ENCODE measurements at places on chromosomes 7 and 10.
A peak's percentile ranks its signal among the peaks of the same experiment; 100 is the strongest.

- no peak for DNase-seq
These were observed 78.8 kb upstream of the ANKRD1 start for GRCh38 chr10:90999512-91000172.

- peak; percentile 65 for DNase-seq
These were observed 84.0 kb downstream of the SEMA3D start for GRCh38 chr7:85102813-85103350.

DNA sequence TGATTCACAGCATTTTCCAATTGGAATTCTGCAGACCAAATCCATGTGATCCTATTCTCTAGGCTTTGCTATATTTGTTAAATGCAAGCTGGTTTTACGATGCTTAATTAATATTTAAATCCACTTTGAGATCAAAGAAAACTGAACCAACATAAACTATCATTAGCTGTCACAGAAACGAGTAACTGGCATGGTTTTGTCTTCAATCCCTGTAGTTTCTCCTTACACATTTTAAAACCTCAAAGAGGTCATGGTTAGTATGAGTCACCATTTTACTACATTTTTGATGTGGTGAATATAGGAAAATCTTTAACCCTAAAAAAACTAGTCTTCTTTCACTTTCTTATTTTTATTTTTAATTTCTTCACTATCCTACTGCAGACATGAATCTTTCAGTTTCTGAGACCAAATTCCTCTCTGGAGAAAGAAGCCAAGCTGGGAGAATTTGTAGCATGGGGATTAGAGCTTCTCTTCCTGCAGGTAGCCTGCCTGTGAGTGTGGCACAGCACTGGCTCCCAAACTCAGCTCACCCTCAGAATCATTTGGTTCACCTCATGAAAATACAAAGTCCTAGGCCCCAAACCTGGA lies 8.7 kb upstream of the LIPM start:
- DNase-seq, result peak; percentile 64

DNA sequence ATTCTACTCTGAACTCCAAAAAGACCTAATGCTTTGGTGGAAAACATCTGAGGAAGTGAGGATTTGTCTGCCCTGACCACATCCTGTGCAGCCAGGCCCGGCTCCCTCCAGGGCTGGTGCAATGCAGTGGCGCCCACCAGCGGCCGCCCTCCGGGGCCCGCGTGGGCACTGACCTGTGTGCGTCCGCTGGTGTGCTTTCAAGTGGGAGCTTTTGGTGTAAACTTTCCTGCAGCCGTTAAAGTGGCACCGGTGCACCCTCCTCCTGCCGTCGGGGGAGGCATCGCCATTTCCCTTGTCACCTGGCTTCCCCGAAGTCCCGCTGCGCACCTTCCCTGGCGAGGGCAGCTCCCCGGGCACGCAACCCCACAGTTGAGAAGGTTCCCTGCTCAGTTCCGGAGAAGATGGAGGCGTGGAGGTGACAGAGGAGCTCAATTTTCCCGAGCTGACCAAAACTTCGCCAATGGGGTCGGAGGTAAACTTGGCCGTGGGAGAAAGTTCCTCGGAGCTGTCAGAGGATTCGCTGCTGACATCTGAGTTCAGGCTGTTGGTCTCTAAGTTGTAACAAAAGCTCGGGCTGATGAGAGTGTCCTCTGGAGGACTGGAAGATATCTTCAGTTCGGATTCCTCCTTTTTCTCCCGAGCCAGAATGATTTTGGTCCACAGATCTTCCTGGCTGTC lies 3.4 kb downstream of the KLF6 start:
- peak; percentile 60 for DNase-seq

DNA sequence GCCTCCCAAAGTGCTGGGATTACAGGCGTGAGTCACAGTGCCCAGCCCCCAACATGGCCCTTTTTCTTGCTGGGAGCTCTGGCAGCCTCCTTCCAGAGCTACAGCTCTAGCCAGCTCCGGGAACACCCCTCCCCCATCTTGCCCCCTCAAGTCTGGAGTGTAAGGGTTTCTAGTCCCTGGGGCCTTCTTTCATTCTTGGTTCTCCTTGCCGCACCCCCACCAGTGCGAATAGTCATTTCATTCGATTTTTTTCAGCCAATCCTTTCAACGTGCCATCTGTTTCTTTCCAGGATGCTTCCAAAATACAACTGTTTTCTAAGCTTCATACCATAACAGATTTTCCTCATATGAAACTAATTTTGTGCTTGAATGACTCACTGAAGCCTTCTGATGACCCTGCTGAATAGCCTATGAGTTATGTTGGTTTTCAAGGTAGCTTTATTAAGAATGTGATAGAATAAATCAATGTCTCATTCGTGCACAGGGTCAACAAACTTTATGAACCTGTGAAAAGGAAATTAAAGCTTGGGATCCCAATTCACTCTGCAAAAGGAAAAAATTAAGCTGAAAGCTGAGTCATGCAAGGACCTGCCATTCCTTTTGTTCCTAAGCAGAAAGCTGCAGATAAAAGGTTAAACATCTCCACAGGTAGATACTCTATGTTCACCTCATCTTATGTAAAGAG lies 38.6 kb downstream of the CDC14C start:
- peak; percentile 77 for DNase-seq

- peak; percentile 25 for DNase-seq
These were observed 220.6 kb downstream of the ADRA2A start for GRCh38 chr10:111297351-111297848.

- DNase-seq, result no peak
These were observed 88.7 kb downstream of the MAD1L1 start for GRCh38 chr7:2143981-2144595.
